ENCODE measurements at places on chromosomes 2 and 18. TPM values are rescaled to one million over a fixed set of nuclear protein-coding genes. Genes with fewer than 3 reads are reported as not detected.

Gene MDH1B
- total RNA-seq = 0.37 TPM

Gene METTL5
- 31.9 TPM for total RNA-seq

Gene TLX2
- total RNA-seq = not detected

Gene COBLL1
- 41.4 TPM for total RNA-seq

Gene TSGA10
- total RNA-seq = 11.1 TPM

Gene HOXD4
- total RNA-seq = 7.1 TPM

Gene REEP1
- 3.9 TPM for total RNA-seq
